ENCODE measurements at places on chromosomes 3 and 15. TPM values are rescaled to one million over a fixed set of nuclear protein-coding genes. Genes with fewer than 3 reads are reported as not detected.

- no peak overlapping the region for H3K4me3 ChIP-seq
- no peaks in the 10 kb centered on the region for H3K27me3 ChIP-seq
- no peak overlapping the region for H3K27ac ChIP-seq
- DNase-seq = no peak
These were observed 44.4 kb upstream of the RASA2 start for GRCh38 chr3:141442446-141442845.

The LRTM1 gene
- total RNA-seq = not detected

The SORD gene
- 9.1 TPM for total RNA-seq

- no peaks in the 10 kb centered on the region for H3K4me1 ChIP-seq
- H3K27me3 ChIP-seq = no peaks in the 10 kb centered on the region
- no peak overlapping the region for H3K4me3 ChIP-seq
- no peak for DNase-seq
- H3K36me3 ChIP-seq = no peaks in the 10 kb centered on the region
These were observed 133.8 kb downstream of the ZBBX start for GRCh38 chr3:167246252-167246651.

DNA sequence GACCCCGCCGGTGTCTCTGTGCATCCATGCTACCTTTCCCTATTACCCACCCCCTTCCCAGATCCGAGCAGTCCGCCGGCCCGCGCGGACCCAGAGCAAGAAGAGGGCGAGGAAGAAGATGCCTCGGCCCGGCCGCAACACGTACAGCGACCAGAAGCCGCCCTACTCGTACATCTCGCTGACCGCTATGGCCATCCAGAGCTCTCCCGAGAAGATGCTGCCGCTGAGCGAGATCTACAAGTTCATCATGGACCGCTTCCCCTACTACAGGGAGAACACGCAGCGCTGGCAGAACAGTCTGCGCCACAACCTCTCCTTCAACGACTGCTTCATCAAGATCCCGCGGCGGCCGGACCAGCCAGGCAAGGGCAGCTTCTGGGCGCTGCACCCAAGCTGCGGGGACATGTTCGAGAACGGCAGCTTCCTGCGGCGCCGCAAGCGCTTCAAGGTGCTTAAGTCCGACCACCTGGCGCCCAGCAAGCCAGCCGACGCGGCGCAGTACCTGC lies 788 bp downstream of the FOXB1 start:
- peaks cover 53% of the 10 kb centered on the region for H3K27me3 ChIP-seq
- H3K27ac ChIP-seq = no peak overlapping the region
- DNase-seq = peak; percentile 60
- no peaks in the 10 kb centered on the region for H3K36me3 ChIP-seq
- peak overlapping the region; percentile 56 for H3K4me3 ChIP-seq

- H3K27ac ChIP-seq = no peak overlapping the region
- no peaks in the 10 kb centered on the region for H3K27me3 ChIP-seq
- H3K36me3 ChIP-seq = no peaks in the 10 kb centered on the region
- no peak for DNase-seq
- no peaks in the 10 kb centered on the region for H3K4me1 ChIP-seq
These were observed 35.4 kb upstream of the SPRED1 start for GRCh38 chr15:38217191-38217595.

DNA sequence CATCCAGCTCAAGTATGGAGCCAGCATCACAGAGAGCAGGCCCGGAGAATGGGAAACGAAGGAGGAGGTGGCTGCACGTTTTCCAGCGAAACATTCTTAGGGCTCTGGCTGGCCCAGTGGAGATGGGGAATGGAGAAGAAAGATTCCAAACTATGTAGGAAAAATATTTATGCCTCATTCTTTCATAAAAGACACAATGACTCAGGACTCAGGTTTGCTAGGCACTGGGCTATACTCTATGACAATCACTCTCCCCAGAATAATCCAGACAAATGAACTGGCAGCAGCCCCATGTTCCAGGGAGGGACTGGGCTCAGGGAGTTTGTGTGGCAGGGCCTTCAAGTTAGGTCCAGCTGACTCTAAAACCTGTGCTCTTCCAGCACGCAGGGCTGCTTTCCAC lies 110.8 kb upstream of the RAD18 start:
- H3K36me3 ChIP-seq = no peaks in the 10 kb centered on the region
- H3K4me1 ChIP-seq = no peaks in the 10 kb centered on the region
- DNase-seq = no peak
- no peaks in the 10 kb centered on the region for H3K27me3 ChIP-seq
- no peak overlapping the region for H3K4me3 ChIP-seq

GRCh38 chr15:90540768-90541167 lies 11.0 kb downstream of the CRTC3 start:
- H3K36me3 ChIP-seq = no peaks in the 10 kb centered on the region
- H3K4me1 ChIP-seq = no peaks in the 10 kb centered on the region
- H3K27me3 ChIP-seq = no peaks in the 10 kb centered on the region
- no peak overlapping the region for H3K27ac ChIP-seq

- no peaks in the 10 kb centered on the region for H3K36me3 ChIP-seq
- no peak overlapping the region for H3K4me3 ChIP-seq
- H3K27me3 ChIP-seq = no peaks in the 10 kb centered on the region
- H3K4me1 ChIP-seq = no peaks in the 10 kb centered on the region
- no peak for DNase-seq
These were observed 27.8 kb downstream of the ADGRG7 start for GRCh38 chr3:100637197-100637631.

DNA sequence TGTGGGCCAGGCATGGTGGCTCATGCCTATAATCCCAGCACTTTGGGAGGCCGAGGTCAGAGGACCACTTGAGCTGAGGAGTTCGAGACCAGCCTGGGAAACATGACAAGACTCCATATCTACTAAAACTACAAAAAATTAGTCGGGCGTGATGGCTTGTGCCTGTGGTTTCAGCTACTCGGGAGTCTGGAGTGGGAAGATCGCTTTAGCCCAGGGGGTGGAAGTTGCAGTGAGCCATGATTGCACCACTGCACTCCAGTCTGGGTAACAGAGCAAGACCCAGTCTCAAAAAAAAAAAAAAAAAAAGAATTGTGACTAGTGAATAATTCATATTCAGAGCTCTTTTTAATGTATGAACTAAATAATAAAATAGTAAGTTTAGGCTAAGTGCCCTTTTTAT lies 87.8 kb upstream of the TSEN2 start:
- H3K4me1 ChIP-seq = no peaks in the 10 kb centered on the region
- H3K36me3 ChIP-seq = no peaks in the 10 kb centered on the region
- DNase-seq = no peak
- H3K4me3 ChIP-seq = no peak overlapping the region

- no peaks in the 10 kb centered on the region for H3K27me3 ChIP-seq
- no peaks in the 10 kb centered on the region for H3K36me3 ChIP-seq
- H3K4me3 ChIP-seq = no peak overlapping the region
- DNase-seq = no peak
- H3K27ac ChIP-seq = no peak overlapping the region
- H3K4me1 ChIP-seq = no peaks in the 10 kb centered on the region
These were observed 4.8 kb downstream of the GPR15 start for GRCh38 chr3:98536456-98537017.

DNA sequence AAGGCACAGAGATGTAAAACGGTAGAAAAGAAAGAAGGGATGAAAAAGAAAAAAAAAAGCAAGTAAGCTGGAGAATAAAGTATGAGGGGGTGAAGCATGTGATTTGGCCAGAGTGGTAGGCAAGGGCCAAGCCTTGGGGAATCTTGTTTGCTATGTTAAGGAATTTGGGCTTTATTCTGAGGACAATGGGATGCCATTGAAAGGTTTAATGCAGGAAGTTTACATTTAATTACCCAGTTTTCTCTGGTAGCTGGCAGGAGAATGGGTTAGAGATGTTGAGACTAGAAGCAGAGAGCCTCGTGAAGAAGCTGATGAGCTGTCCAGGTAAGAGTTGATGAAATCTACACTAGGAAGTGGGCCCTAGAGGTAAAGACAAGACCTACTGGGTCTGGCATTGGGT lies 455.9 kb downstream of the PDCD6IP start:
- no peaks in the 10 kb centered on the region for H3K36me3 ChIP-seq
- H3K27me3 ChIP-seq = no peaks in the 10 kb centered on the region
- no peak for DNase-seq
- H3K4me1 ChIP-seq = no peaks in the 10 kb centered on the region
- no peak overlapping the region for H3K27ac ChIP-seq

DNA sequence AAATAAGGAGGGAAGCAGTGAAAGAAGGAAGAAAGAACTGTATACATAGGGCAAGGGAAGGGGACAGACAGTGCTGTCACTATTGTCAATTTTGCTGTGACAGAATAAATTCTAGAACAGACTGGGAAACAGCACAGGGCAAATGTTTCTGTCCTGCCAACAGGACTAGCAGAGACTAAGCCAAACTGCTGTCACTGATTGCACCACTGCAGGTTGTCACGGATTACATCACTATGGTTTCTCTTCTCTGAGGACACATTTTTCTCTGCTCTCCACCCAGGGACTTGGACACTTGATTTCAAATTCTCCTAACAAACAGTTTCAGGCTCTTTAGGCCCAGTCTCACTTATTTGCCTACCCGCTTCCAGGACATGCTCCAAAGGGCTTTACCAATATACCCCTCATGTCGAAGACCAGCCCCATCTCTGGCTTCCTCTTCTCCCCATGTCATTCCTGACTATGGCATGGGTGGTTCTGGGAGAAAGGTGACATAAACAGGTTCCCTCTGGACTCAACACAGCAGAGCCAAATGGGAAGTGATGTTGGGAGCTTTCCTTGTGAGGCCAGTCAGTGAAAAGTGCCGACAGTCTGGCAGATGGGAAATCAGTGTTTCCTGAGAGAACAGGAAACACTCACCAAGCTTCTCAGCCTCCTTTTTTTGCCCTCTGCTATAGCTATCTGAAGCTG lies 70.2 kb upstream of the ST3GAL6 start:
- no peaks in the 10 kb centered on the region for H3K4me1 ChIP-seq
- DNase-seq = no peak
- H3K27ac ChIP-seq = no peak overlapping the region
- no peaks in the 10 kb centered on the region for H3K27me3 ChIP-seq
- H3K36me3 ChIP-seq = no peaks in the 10 kb centered on the region

The THAP10 gene
- 0.69 TPM for total RNA-seq

The ELL3 gene
- total RNA-seq = 1.4 TPM

DNA sequence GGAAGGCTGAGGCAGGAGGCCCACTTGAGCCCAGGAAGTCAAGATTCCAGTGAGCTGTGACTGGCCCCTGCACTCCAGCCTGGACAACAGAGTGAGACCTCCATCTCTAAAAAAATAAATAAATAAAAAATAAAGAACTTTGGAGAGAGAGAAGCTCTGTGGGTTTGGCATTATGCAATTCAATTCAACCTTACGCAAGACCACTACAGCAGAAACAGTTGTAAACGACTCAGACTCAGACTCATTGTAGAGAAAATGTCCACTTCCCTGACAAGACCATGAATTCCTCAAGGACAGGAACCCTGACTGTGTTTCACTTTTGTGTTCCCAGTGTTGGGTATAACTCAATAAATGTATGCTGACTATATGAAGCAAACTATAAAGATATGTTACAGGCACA lies 90.3 kb upstream of the C3orf80 start:
- no peak overlapping the region for H3K27ac ChIP-seq
- H3K4me1 ChIP-seq = no peaks in the 10 kb centered on the region
- no peaks in the 10 kb centered on the region for H3K27me3 ChIP-seq
- DNase-seq = no peak

DNA sequence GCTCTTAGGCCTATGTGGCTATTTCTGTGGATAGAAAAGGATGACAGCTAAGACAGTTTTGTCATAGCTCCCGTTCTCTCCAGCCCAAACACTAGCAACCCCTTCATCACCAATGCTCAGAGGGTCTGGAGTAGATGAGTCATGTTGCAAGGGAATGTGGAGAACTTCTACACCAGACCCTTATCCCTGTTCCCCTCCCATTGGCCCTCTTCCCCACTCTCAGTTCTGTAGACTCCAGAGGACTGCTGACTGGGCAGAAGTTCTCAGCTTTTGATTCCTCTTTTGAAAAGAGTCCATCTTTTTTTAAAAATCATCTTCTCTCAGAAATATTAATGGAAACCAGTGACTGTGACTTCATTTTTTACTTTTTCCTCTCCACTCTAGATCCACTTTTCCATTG lies 2.4 kb upstream of the MYZAP start:
- no peak overlapping the region for H3K27ac ChIP-seq
- no peaks in the 10 kb centered on the region for H3K36me3 ChIP-seq
- DNase-seq = no peak
- H3K27me3 ChIP-seq = no peaks in the 10 kb centered on the region
- H3K4me1 ChIP-seq = peaks cover 13% of the 10 kb centered on the region
- no peak overlapping the region for H3K4me3 ChIP-seq

DNA sequence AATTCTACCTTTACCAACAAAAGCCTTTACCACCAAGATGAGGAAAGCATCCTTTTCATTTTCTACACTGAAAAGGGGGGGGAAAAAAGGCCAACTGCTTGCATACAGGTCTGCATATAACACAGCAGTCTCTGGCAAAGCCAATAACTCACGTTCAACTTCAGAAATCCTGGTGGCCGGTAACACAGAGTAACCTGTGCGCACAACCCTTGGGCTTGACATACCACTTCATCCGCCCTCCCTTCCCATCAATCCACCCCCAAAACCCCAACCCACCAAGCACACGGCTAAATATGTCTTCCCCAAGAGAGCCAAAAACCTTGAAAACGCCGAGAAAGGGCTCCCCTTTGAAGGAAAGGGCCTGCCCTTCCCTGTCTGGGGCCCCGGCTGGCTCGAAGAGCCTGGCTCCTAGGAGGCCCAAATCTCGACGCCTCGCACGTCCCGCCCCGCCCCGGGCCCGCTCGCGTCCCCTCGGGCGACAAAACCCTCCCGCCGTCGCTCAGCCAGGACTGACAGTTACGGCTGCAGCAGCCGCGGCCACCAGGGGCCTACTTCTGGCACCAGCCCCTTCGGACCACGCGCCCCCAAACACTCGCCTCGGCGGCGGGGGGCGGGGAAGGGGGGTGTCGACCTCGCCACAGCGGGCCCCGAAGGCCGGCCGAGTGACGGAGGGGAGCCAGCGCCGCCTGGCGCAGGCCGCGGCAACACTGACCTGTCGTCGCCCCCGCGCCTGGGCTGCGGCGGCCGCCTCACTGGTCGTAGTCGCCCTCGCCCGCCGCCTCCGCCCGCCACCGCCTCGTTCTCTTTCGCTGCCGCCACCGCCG lies 835 bp downstream of the UBE3A start:
- no peaks in the 10 kb centered on the region for H3K36me3 ChIP-seq
- peaks cover 11% of the 10 kb centered on the region for H3K4me1 ChIP-seq
- no peaks in the 10 kb centered on the region for H3K27me3 ChIP-seq
- H3K27ac ChIP-seq = peak overlapping the region; percentile 93
- DNase-seq = peak; percentile 83
- peak overlapping the region; percentile 98 for H3K4me3 ChIP-seq

- no peaks in the 10 kb centered on the region for H3K27me3 ChIP-seq
- no peaks in the 10 kb centered on the region for H3K36me3 ChIP-seq
- no peak overlapping the region for H3K27ac ChIP-seq
- no peak overlapping the region for H3K4me3 ChIP-seq
These were observed 8.7 kb downstream of the CYP1A1 start for GRCh38 chr15:74716651-74717050.

The TGM5 gene
- total RNA-seq = not detected

The SLC30A4 gene
- total RNA-seq = 1.7 TPM

DNA sequence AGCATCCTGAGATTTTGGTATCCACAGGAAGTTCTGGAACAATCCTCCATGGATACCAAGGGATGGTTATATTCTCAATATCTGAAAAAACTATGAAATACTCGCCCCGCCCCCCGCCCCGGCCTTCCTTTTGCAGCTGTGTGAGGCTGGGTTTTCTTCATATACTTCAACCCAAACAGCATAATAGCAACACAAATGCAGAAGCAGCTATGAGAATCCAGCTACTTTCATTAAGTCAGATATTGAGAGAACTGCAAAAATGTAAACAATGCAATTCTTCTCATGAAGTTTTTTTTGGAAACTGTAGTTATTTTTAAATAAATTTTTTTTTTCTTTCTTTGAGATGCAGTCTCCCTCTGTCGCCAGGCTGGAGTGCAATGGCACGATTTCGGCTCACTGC lies 10.9 kb upstream of the IDH2 start:
- no peaks in the 10 kb centered on the region for H3K27me3 ChIP-seq
- no peak overlapping the region for H3K4me3 ChIP-seq
- no peaks in the 10 kb centered on the region for H3K36me3 ChIP-seq
- H3K27ac ChIP-seq = no peak overlapping the region
